Effector memory CD8-positive, alpha-beta T cell (primary cell): ENCODE measurements at places on chromosomes 7 and 10.

DNA sequence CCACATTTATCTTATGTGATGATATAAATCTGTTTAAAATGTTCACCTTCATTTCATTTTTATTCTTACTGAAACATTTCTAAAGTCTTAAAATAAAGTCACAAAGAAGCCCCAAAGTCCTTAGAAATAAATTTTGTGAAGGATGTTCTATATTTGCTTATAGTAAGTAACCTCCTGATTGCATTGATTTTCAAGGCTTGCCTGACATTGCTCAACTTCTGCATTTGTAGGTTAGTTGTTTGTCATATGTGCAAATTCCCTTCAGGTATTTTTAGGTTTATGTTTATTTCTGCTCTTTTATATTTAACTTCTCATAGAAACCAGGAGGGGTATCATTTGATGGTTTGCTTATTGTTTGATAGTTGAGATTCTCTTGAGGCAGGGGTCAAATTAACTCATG, 417.8 kb downstream of the ARL4A start:
- no peak for DNase-seq

DNA sequence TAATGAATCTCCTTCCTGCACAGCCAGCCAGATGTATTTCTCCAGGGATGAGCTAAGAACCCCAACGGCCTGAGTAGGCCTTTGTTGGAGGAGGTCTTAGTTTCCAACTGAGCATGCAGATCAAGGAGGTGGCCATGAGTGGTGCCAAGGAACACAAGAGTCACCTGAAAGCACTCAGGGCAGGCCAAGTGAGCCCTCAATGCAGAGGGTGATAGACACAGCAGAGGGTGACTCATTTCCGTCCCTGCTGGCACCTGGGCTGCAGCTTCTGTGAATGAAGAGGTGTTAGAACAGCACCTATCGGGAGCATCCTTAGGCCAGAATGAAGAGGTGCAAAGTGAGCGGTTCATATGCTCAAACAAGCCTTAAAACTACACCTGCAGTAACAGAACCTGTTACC, 211.8 kb downstream of the FRMD4A start:
- no peak for DNase-seq

GRCh38 chr7:21850531-21851285, 95.0 kb downstream of the CDCA7L start:
- no peak for DNase-seq

DNA sequence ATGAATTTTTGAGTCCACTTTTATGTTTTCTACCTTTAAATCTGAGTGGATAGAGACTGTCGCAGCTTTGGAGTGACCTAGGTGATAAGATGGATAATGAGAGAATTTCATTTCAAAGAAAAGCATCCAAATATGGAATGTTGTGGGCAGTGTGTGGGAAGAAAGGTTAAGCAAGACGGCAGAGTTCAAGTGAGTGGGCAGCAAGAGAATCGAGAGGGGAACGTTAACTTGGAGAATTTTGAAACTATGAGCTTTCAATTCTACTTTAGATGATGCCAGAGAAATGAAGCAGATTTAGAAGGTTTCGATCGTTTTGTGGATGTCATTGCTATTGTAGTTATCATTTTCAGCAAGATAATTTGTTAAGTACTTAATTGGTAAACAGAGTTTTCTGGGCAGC, 73.0 kb downstream of the XRCC2 start:
- DNase-seq, result no peak

DNA sequence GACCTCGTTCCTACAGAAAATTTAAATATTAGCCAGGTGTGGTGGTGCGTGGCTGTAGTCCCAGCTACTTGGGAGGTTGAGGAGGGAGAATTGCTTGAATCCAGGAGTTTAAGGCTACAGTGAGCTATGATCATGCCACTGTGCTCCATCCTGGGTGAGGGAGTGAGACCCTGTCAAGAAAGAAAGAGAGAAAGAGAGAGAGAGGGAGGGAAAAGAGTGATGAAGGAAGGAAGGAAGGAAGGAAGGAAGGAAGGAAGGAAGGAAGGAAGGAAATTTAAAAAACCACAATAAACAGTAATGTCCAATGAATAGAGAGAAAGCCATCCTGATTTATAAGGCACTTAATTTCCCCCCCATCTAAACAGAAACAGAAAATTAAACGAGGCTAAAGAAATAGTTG, 9.4 kb downstream of the MYPN start:
- DNase-seq, result no peak

DNA sequence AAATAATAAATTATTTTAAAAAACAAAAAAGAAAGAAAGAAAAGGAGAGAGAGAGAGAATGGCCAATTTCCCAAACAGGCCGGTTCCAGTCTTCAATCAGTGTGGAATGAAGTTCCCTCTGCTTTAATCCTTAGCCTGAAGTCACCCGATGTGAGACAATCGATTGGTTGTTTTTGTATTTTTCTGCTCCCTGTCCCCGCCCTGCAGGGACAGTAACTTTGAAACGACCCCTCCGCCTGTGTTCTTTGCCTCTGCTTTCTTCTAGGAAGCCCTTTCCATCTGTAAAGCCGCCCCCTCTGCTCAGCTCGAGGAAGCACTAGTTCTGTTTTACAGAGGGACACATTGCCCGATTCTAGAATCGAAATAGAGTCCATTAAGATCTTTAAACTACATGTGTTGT, 33.4 kb downstream of the FOXL3 start:
- no peak for DNase-seq
